ENCODE measurements at places on chromosomes 1 and 21. TPM values are rescaled to one million over a fixed set of nuclear protein-coding genes. Genes with fewer than 3 reads are reported as not detected.

DNA sequence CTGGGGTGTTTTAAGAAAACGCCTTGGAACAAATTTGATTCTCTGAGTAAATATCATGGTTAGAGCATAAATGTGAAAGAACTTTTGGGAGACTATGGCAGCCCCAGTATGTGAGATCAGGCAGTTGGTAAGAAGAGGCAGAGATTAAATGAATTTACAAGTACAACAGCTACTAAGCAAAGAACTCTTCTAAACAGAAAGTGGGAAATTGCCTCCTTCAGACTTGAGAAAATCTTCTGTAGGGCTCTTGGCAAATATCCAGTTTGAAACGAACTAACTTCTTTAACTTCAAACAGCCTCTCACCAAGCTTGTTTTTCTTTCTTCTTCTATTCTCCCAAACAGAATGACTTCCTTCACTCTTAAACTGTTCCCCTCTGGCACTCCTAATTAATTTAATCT lies 337.7 kb downstream of the SIPA1L2 start:
- H3K27ac ChIP-seq: no peak overlapping the region
- no peak overlapping the region for H3K4me3 ChIP-seq

DNA sequence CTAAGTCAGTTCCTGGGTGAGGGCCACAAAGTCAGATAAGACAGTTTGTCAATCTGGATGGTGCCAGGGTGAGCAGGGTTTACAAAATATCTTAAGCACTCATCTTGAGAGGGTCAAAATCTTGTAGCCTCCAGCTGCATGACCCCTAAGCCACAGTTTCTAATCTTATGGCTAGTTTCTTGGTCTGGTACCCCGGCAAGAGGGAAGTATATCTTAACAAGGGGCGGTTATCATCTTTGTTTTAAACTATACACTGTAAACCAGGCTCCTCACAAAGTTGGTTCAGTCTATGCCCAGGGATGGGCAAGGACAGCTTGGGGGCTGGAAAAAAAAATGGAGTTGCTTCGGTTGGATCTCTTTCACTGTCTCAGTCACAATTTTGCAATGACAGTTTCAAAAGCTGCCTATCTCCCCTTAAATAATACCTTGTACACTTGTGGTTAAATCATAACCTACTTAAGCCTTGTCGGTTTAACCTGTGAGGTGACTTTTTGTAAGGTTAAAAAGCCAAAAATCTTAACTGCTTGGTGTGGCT lies 7.8 kb upstream of the CD46 start:
- no peak overlapping the region for H3K27ac ChIP-seq
- no peaks in the 10 kb centered on the region for H3K36me3 ChIP-seq
- no peak for DNase-seq
- no peak overlapping the region for H3K4me3 ChIP-seq
- no peaks in the 10 kb centered on the region for H3K27me3 ChIP-seq
- H3K4me1 ChIP-seq: peaks cover 6% of the 10 kb centered on the region

GRCh38 chr1:229563701-229564100 lies 5.2 kb upstream of the ABCB10 start:
- no peaks in the 10 kb centered on the region for H3K4me1 ChIP-seq
- H3K27me3 ChIP-seq: no peaks in the 10 kb centered on the region
- H3K27ac ChIP-seq: no peak overlapping the region
- no peak overlapping the region for H3K4me3 ChIP-seq

DNA sequence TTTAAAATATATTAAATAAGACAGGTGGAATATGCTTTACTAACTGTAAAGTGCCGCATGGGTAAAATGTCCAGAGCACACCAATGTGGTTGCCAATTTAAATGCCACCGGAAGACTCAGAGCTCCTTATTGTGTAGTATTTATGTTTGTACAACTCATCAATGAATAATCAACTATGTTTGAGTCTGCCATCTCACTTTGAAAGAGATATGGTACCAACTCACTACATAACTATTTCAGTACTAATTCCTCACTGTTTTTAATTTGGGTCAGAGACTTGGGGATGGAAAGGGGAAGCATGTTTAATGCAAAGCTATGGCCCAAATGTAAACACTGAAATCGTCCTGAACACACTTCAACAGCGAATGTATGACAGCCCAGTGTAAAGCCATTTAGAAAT lies 144.8 kb downstream of the NR5A2 start:
- no peaks in the 10 kb centered on the region for H3K27me3 ChIP-seq
- H3K4me1 ChIP-seq: no peaks in the 10 kb centered on the region
- no peak for DNase-seq
- H3K4me3 ChIP-seq: no peak overlapping the region
- H3K27ac ChIP-seq: no peak overlapping the region
- no peaks in the 10 kb centered on the region for H3K36me3 ChIP-seq

GRCh38 chr1:72892461-72892860 lies 610.1 kb upstream of the NEGR1 start:
- no peaks in the 10 kb centered on the region for H3K27me3 ChIP-seq
- no peak for DNase-seq
- H3K36me3 ChIP-seq: no peaks in the 10 kb centered on the region
- no peak overlapping the region for H3K27ac ChIP-seq

DNA sequence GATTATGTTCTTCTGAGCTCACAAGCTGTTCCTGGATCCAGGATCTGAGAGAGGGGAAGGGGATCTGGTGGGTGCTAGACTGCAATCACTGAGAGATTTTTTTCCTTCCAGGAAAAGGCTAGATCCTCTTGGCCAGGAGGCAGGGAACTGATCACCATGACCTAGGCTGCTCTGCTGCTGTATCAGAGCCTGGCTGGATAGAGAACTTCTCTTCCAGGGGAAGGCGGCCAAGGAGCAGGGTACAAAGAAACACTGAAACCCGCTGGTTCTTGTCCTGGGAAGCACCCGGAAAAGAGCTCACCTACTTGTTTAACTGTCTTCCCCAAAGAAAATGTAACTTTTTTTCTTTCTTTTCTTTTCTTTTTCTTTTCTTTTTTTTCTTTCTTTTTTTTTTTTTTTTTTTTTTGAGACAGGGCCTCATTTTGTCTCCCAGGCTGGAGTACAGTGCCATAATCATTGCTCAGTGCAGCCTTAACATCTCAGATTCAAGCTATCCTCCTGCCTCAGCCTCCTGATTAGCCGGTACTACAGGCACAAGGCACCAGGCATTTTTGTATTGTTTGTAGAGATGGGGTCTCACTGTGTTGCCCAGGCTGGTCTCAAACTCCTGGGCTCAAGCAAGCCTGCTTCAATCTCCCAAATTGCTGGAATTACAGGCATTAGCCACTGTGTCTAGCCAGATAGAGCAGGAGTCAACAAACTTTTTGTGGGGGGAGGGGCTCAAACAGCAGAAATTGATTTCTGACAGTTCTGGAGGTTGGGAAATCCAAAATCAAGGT lies 12.4 kb upstream of the RPS6KA1 start:
- no peak overlapping the region for H3K4me3 ChIP-seq
- no peaks in the 10 kb centered on the region for H3K4me1 ChIP-seq
- DNase-seq: no peak
- H3K27ac ChIP-seq: no peak overlapping the region

DNA sequence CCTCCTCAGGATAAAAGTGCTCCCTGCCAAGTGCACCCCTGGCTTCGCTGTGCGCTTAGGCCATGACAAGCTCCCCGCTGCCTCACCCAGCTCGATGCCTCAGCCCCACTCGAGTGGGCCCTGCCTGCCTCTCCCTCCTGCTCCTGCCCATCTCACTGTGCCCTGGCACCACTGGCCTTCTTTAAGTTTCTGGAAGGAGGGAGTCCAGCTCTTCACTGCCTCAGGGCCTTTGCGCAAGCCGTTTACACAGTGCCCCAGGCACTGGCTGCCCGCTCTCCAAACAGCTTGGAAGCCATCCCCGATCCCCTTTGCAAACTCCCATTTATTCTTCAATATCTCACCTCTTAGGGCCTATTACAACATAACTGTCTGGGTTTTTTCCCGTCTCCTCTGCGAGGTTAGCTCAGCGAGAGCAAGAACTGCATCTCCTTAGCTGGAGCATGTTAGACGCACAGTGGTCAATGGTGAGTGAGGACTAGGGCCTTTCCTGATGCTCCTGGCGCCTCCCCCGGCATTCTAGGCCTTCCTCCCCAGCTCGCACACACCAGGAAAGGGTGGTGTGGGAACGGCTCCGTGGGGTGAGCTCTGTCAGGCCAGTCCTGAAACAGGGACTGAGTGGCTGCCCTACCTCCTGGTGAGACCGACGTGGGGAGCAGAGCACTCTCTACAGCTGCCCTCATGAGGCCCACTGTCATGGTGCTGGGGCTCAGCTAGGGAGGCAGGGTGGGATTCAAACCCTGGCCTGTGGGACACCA lies 31.9 kb downstream of the PODN start:
- no peaks in the 10 kb centered on the region for H3K36me3 ChIP-seq
- no peak overlapping the region for H3K27ac ChIP-seq
- DNase-seq: no peak
- no peaks in the 10 kb centered on the region for H3K4me1 ChIP-seq
- no peak overlapping the region for H3K4me3 ChIP-seq

GRCh38 chr1:156608981-156609380 lies 7.7 kb upstream of the GPATCH4 start:
- no peaks in the 10 kb centered on the region for H3K36me3 ChIP-seq
- H3K27ac ChIP-seq: no peak overlapping the region

DNA sequence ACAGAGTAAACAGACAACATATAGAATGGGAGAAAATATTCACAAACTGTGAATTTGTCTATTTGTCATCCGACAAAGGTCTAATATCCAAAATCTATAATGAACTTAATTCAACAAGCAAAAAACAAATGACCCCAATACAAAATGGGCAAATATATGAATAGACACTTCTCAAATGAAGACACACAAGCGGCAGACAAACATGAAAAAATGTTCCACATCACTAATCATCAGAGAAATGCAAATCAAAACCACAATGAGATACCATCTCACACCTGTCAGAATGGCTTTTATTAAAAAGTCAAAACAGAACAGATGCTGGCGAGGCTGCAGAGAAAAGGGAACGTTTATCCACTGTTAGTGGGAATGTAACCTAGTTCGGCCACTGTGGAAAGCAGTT lies 72.7 kb downstream of the SMYD3 start:
- no peak for DNase-seq
- no peaks in the 10 kb centered on the region for H3K36me3 ChIP-seq
- no peak overlapping the region for H3K27ac ChIP-seq
- H3K4me1 ChIP-seq: peaks cover 13% of the 10 kb centered on the region
- H3K27me3 ChIP-seq: no peaks in the 10 kb centered on the region

DNA sequence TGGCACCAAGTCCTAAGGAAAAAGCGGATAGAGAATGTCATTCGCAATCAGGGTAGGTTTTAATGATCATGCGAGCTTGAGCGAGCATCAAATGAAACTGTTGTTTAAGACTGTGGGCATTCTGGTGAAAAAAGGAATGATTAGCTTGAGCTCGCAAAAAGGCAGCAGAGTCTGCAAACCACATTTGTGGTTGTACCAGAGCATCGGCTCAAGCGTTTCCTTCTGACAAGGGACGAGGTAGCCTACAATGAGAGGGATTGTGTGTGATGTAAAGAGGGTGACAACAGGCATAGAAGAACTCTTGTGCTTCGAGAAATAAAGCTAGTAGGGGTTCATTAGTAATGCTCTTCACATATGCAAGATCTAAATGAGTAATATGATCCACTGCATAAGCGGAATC lies 11.1 kb upstream of the CD48 start:
- H3K36me3 ChIP-seq: no peaks in the 10 kb centered on the region
- H3K4me1 ChIP-seq: no peaks in the 10 kb centered on the region
- no peak for DNase-seq
- H3K27ac ChIP-seq: no peak overlapping the region

DNA sequence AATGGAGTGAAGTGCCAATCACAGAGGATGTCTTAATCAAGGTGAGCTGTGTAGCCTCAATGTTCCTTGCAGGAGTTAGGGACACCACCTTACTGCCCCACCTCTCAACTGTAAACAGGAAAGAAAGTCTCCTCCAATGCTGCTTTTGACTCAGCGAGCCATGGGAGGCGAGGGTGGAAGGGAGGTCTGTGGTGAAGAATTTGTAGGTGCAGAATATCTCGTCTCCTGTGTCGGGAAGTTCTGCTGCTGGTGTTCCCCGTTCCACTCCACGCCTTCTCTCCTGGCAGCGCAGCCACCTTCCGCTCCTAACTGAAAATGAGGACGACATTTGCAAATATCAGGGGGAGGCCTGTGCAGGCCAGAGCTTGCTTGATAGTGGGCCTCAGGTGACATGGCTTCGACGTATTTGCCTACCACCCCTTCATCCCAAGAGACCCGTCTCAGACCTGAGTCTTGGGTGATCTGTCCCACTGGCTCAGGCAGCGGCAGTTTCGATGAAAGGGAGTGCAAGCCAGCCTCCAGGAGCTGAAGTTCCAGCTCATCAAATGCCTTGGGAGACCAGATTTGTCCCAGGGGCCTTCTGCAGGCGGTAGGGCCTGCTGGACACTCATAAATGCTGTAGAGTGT lies 368.3 kb upstream of the C1orf174 start:
- no peak overlapping the region for H3K4me3 ChIP-seq
- H3K27ac ChIP-seq: no peak overlapping the region
- H3K36me3 ChIP-seq: no peaks in the 10 kb centered on the region
- no peaks in the 10 kb centered on the region for H3K4me1 ChIP-seq
- no peak for DNase-seq

GRCh38 chr1:240985081-240985480 lies 371.9 kb downstream of the RGS7 start:
- H3K27me3 ChIP-seq: no peaks in the 10 kb centered on the region
- no peak overlapping the region for H3K27ac ChIP-seq
- DNase-seq: no peak
- no peak overlapping the region for H3K4me3 ChIP-seq

DNA sequence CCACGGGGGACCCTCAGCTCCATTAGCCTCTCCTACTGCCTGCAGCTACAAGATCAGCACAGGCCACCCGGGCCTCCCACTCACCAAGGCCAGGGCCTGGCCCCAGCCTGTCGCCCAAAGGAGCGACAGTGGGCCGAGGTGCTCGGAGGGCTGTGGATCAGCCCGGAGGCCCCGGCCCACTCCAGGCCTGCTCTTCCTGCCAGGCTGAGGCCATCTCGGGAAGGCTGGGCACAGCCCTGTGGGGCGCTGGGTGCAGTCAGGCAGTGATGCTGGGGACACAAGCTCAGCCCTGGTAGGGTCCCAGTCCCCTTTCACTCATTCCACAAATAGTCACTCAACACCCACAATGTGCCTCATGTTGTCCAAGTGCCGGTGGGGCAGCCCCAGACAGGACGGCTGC lies 58.8 kb downstream of the CASZ1 start:
- H3K4me1 ChIP-seq: peaks cover 5% of the 10 kb centered on the region
- H3K4me3 ChIP-seq: no peak overlapping the region
- H3K27ac ChIP-seq: no peak overlapping the region
- H3K27me3 ChIP-seq: no peaks in the 10 kb centered on the region
- no peaks in the 10 kb centered on the region for H3K36me3 ChIP-seq
- no peak for DNase-seq

GRCh38 chr1:10232163-10232562 lies 21.8 kb downstream of the KIF1B start:
- H3K27ac ChIP-seq: no peak overlapping the region
- no peaks in the 10 kb centered on the region for H3K27me3 ChIP-seq
- DNase-seq: no peak
- H3K4me3 ChIP-seq: no peak overlapping the region

PM20D1 gene
- not detected for total RNA-seq

RABGGTB gene
- total RNA-seq: 124 TPM

CRYAA gene
- total RNA-seq: not detected

RPTN gene
- total RNA-seq: not detected

OR2W3 gene
- 1.1 TPM for total RNA-seq
